ENCODE measurements at places on chromosomes 13 and 19.

- DNase-seq = no peak
Observed at GRCh38 chr13:44854313-44855060, 134.8 kb downstream of the NUFIP1 start.

DNA sequence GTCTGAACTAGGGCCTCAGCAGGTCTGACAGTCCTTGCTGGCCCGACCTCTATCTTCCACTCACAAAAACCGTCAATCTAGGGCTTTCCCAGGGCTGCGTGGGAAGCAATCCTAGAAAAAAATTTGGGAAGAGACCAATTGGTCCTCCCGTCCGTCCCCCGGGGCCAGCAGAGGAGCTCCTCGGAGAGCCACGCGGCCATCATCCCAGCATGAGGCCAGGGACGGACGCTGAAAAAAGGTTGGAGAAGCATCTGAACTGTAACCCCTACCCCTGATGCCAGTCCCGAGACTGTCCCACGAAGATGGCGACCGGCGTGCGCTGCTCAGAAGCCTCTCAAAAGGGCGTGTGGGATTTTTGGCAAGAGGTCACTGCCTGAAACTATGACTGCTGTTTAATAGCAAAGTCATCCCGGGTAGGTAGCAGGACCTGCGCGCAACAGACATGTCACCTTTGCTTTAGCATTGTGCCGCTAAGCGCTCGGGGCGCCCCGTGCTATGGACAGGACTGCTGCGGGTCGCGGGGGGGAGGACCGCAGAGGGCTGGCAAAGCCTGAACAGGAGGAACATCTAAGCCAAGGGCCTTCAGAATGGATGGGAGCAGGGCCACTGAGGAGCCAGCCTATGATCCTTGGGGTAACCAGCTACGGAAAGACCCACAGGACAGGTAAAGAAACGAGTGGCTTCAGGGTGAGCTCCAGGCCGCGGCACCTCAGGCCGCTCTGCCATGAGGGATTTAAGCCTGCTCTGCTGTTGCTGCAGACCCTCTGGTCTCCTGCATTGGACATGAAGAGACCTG lies 10.6 kb downstream of the AKAP8 start:
- no peak for DNase-seq

- DNase-seq = no peak
Observed at GRCh38 chr19:32861596-32861995, 8.0 kb downstream of the SLC7A9 start.

DNA sequence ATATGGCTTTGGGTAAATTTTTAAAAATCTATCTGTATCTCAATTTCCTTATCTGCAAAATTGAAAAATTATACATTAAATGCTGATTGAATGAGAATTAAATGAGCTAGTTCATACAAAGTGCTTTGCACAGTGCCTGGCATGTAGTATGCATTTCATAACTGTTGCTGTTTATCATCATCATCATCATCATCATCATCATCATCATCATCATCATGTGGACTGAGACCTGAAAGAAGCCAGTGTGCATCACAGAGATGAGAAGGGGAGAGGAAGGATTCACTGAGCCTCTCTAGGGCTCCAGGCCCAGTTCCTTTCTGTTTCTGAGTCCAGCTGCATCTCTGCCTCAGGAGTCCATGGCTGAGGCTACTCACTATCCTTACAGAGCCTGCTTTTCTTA lies 6.9 kb upstream of the ZC3H13 start:
- no peak for DNase-seq

DNA sequence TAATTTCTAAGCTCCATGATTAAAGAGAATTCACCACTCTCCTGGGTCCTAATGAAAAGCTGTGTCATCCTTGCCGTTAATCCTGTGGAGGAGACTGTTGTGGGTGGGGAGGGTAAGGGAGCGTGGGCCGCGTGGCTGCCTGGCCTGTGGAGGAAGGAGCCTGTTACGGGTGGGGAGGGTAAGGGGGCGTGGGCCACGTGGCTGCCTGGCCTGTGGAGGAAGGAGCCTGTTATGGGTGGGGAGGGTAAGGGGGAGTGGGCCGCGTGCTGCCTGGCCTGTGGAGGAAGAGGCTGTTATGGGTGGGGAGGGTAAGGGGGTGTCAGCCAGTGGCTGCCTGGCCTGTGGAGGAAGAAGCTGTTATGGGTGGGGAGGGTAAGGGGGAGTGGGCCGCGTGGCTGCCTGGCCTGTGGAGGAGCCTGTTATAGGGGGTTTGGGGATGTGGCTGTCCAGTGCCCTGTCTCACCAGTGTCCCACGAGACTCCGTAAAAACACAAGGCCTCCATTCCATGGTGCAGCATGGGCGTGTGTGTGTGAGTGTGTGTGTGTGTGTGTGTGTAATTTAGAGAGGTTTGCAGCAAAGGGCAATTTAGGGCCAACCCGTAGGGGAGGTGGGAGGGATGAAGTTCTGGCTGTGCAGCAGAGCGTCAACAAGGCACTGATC lies 15.6 kb upstream of the DCUN1D2 start:
- DNase-seq = no peak
